Naive thymus-derived CD8-positive, alpha-beta T cell (primary cell): ENCODE measurements at places on chromosomes 7 and 10.

DNA sequence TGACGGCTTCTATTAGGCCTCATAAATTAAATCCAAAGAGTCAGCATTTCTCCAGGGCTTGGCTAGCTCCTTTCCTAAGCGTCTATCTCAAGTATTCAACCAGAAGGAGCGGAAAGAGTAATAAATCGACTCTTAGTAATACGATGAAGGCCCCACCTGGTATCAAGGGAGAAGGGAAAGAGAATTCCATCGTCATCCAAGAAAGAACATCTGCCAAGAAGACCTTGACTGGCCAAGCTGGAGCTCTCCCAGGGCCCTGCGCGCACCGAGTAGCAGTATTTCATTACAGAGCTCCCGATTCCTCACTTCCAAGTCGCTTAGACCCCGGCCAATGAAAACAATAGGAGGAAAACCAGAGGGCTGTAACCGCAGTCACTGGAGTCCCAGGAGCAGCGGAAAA is 178.0 kb upstream of the FRMD4A start:
- DNase-seq = no peak

- DNase-seq = peak; percentile 70
Observed at GRCh38 chr7:73738220-73738611, 386 bp downstream of the ABHD11 start.

GRCh38 chr7:157689269-157690057 is 352.7 kb downstream of the DNAJB6 start:
- DNase-seq = no peak

DNA sequence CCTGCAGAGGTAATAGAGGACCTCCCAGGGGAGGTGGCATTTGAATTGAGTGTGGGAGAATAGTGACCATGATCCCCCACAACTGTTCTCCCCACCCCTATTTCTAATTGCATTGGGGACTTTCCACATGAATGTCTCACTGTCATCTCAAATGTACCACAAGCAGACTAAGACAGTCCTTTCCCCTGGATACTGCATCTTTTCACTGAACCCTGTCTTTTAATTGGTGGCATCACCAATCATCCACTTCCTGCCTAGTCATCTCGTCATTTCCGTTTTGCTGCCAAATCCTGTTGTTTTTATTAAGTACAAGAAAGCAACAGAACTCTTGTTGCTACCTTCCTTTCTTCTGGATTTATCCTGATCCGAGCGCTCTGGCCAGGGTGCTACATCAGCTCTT is 120.3 kb downstream of the NRP1 start:
- no peak for DNase-seq
